ENCODE measurements at places on chromosomes 7 and 10.
A peak's percentile ranks its signal among the peaks of the same experiment; 100 is the strongest.

- DNase-seq: no peak
These were observed 10.6 kb upstream of the SAMD8 start for GRCh38 chr10:75100764-75101291.

DNA sequence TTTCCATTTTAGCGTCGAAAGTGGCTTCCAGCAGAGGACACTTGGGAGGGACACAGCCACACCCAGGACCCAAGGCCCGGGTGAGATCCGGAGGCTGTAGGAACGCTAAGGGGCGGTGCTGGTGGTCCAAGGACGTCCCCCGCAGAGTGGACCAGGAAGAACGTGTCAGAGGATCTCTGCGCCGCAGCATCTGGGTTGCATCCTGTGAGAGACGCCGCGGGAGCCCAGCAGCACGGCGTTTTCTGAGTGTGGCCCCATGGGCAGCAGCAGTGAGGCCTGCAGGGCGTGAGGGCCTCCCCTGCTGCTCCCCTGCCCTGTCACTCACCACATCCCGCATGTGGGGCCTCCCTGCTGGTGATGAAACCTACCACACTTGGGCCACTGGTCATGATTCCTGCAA is 40.5 kb upstream of the BNIP3 start:
- no peak for DNase-seq

DNA sequence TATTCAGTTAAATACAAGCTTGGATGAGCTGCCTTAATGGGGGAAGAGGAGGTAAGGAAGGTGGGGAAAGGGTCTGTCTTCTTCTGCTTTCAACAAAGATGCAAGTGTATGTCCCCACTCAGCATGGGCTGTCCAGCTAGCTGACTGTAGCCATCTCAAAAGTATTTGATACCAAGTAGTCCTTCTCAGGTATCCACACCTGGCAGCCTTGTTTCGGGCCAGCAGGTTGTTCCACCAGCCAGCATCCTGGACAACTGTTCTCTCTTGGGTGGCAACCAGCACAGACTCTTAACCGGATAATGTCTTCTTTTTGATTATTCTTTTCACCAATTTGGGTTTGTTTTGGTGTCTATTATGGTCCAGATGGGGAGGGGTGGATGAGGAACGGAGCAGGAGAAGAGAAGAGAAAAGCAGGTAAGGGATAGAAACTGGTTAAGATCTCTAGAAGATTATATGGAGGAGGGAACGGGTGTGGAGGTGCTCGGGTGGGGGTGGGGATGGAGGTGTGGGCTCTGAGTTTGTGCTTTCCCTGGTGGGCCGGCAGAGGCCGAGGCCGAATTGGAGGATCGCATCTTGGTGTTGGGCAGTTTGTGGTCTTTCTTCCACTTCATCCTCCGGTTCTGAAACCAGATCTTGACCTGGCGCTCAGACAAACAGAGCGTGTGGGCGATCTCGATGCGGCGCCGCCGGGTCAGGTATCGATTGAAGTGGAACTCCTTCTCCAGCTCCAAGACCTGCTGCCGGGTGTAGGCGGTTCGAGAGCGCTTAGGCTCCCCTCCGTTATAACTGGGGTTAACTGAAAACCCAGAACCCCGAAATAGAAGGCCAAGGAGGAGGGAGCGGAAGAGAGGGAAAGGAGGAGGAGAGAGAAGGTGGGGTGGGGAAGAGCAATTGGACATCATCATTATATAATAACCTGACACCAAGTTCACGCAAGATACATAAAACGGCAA is 1.5 kb downstream of the HOXA4 start:
- DNase-seq: no peak

DNA sequence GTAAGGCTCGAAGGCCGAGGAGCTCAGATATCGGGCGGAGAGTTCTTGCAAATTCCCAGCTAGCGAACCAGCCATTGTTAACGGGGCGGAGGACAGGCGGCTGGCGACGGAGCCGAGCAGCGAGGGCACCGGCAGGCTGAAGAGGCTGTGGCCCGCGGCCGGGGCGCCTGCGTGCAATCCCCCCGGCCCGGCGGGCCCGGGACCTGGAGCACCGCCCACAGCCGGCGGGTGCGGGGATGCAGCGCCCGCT is 4.1 kb downstream of the VAX1 start:
- DNase-seq: no peak

- no peak for DNase-seq
These were observed 3.7 kb downstream of the GPR26 start for GRCh38 chr10:123669886-123670285.

DNA sequence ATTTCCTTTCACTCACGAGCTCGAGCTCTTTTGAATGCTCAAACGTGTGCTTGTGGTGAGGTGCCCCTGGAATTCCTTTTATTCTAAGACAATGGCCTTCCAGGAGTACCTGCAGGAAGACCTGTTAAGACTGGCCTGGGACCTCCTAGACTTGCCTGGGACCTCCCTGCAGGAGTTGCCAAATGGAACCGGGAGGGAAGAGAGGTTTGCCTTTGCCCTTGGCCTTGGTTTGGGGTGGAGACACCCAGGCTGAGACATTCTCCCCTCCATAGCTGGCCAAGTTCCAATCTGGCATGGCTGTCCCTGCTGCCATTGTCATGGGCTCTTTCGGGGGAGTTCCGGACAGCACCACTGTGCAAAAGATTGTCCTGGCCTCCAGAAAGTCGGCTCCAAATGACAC is 39.7 kb downstream of the DNAJB12 start:
- DNase-seq: no peak

DNA sequence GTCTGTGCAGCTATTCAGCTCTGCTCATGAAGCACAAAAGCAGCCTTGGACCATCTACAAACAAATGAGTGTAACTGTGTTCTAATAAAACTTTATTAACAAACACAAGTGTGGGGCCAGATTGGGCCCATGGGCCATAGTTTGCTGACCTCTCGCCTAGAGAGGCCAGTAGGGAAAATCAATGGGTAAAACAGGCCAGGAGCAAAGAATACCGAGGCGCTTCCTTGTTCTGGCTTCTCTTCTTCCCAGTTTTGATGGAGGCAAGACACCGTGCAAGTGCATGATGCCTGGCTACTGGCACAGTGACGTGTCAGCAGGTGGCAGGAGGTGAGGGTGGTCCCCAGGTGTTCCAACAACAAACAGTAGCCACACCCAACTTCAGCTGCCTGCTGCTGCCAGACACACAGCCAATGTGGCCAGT is 94.3 kb upstream of the SDK1 start:
- no peak for DNase-seq

GRCh38 chr10:106625751-106626150 is 538.8 kb downstream of the SORCS1 start:
- DNase-seq: no peak

GRCh38 chr10:96637709-96638108 is 50.9 kb upstream of the TM9SF3 start:
- DNase-seq: no peak

GRCh38 chr10:117718986-117719920 is 176.7 kb downstream of the EMX2 start:
- no peak for DNase-seq

- no peak for DNase-seq
These were observed 54.7 kb upstream of the NMT2 start for GRCh38 chr10:15223174-15223573.

DNA sequence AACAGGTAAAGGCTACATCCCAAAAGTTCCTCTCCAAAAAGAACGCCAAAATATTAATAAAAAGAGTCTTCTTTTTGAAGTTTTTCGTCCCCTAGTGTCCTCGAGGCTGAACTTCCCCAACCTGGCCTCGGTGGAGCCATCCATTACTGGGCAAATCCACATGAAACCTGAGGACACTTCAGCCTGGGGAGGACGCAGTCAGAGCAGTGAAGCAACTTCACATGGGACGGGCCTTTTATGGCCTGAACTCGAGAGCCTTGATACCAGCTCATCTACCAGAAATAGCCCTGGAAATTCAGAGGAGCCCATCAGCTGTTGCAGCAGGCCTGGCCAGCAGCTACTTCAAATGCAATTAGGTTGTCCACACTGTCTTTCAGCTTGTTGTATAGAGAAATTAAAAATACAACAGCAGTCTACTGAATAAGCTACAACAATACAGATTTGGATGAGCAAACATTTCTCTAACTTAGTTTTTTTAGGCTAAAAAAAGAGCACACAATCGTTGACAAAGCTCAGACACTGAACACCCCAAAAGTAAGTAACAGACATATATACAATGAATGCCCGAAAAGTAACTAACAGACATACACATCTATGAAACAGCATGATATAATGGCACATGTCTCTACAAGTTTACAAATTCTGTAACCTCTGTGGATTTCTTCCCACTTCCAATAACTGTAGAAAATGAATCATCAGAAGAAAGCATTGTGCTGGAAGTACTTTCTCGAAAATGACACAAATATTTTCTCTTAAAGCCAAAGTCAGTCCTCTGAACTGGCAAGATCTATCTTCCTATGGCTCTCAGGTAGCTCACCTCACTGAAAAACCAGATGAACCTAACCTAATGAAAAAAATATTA is at the start of gene SVIL:
TSS of gene SVIL (minus strand) at position 208 of the 862 bp plus-strand sequence. CDS start 79,913 bp downstream, outside the sequence.
- DNase-seq: no peak

- DNase-seq: peak; percentile 57
These were observed 186.7 kb upstream of the HGF start for GRCh38 chr7:81956520-81956919.

DNA sequence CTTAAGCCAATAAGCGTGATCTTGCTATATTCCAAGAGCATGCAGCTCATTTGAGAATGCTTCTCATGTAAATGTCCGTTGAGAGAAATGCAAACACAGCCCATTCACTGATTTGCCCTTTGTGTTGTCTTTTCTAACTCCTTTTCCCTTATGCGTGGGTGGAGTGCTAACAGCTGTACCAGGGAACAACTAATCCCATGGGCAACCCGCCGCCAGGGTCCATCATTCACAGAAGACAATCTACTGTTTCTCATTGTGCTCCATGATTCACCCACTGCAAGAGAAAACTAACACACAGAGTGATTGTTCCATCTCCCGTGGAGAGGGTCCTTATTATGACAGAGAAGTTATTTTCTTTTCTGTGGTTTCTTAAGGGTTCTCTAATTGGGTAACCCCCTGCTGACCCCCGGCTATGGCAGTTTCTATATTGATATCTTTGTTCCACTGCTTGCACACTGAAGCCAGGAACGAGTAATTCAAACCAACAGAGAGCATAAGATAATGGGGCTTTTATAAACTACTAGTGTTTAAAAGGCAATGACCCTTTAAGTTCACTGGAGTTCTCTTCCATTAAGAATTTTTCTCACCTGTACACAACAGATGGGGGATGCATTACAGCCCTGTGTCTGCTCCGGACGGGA is 298.7 kb downstream of the BAMBI start:
- DNase-seq: peak; percentile 62

DNA sequence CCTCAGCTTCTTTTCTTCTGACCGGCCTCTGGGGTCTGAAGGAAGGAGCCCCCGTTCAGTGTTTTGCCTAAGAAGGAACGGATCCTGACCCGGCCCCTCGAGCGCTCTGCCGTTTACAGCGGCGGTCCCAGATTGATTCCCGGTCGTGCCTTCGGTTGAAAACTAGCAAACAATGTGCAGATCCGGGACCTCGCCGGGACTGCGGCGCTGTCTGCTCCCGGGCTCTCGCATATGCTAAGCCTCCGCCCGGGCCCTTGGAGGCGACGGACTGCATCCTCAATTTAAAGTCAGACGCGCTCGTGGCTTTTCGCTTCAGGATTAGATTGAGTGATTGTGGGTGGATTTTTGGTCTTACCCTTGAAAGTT is 559 bp downstream of the DBF4 start:
- peak; percentile 50 for DNase-seq

DNA sequence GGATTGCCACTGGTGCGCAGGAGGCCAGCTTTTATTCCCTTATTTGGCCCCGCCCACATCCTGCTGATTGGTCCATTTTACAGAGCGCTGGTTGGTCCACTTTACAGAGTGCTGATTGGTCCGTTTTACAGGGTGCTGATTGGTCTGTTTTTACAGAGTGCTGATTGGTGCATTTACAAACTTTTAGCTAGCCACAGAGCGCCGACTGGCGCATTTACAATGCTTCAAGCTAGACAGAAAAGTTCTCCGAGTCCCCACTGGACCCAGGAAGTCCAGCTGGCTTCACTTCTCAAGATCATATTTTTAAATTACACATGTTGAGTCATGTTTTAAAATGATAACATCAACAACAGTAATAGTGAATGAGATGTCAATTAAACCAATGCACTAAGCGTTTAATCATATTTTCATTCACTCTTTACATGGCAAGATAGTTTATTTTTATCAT is 128.3 kb downstream of the CUBN start:
- DNase-seq: no peak

GRCh38 chr10:70066190-70066589 is 13.5 kb downstream of the MACROH2A2 start:
- no peak for DNase-seq

GRCh38 chr10:48594371-48594770 is 10.5 kb downstream of the ARHGAP22 start:
- no peak for DNase-seq

GRCh38 chr7:100034871-100035510 is 14.6 kb upstream of the ZSCAN21 start:
- no peak for DNase-seq

DNA sequence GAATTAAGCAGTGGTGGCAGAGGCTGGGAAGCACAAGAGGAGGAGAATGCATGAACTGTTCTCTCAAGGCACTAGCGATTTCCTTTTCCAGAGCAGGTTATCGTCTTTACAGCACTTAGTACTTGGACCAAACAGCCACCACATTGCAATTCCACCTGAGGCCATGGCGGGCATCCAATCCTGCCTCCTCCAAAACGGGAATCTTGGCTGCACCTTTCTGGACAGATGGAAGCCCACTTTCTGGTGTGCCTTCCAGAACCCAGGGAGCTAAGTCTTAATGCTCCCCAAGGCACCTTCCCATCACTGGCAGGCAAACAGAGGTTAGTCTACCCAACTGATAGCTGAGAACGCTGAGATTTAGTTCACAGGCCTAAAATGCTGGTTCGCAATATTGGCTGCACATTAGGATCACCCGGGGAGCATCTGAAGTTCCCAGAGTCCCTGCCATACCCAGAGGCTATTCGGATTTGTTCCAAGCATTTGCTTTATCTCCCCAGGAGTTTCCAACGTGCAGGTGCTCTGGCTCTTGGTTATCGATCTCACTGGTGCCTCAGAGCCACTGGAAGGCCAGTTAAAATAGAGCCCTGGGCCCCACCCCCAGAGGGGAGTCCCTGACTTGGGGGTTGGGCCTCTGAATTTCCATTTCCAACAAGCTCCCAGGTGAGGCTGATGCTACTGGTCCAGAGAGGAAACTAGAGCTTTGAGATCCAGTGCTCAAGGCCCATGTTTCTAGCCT is 62.2 kb downstream of the KCNMA1 start:
- DNase-seq: peak; percentile 28

DNA sequence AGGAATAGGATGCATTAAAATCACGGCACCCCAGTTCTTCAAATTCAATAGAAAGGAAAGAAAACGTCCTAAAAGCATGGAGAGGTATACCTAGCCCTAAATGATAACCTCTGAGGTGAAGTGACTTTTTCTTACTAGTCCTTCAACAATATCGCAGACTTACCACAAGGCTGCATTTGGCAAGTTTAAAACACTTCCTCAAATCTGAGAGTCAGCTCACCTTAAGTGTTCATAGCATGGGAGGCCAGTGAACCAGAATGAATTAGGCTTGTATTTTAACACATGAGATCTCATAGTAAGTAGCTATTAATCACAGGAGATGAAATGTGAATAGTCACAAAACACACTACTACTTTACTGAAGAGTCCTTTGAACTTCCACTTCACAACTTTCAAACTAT is 124.2 kb downstream of the RNF32 start:
- no peak for DNase-seq

Measured in NCI-H2081 (cell line).